Nucleus accumbens (tissue), 56 donors: ENCODE measurements at places on chromosomes 3 and 15.

DNA sequence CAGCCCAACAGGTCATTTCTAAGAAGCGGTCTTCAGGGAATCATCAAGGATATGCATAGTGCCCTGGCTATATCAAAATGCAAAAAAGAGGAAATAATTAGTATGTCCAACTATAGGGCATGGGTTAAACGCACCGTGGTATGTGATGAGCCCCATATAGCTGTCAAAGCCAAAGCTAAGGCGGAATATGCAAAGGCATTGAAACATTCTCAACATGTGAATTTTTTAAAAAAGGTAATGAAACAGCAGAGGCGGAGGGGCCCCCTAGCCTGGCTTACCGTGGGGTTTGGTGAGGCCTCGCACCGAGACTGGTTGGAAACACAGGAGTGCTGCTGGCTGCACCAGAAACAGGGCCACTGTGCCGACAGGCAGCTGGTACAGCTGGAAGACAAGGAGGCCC lies 23.2 kb downstream of the PLXND1 start:
- no peak for DNase-seq

DNA sequence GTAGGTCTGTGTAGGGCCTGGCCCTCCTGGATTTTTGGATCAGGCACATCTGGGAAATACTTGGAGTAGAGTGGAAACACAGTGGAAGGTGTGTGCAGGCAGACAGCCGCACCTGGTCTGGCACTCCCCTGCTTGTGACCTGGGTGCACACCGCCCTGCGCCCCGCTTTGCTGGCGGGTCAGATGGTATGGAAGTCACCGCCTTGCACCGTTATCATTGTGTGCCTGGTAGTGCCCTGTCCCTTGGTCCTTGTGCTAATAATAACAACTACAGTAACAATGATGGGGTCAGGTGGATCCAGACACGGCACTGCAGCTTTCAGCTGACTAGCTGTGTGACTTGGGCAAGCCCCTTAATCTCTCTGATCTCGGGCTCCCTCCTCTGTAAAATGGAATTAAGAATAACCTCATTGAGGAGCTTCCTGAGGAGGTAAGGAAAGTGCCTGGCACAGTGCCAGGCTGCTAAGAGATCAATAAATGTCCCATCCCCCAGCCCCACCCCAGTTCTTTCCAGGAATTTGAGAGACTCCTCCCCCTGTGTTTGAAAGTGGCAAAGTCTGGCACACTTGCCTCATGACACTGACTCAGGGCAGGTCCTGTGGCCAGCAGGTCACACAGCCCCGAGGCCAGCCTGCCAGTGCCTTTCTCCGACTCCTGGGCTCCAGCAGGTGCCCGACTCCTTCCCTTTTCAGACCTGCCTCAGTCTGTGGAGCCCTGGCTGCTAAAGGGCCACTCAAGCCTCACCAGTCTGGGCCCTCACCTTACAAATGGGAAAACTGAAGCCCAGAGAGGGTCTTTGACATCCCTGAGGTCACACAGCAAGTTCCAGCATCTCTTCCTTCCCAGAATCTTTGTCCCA lies 9.8 kb downstream of the ISG20 start:
- no peak for DNase-seq

DNA sequence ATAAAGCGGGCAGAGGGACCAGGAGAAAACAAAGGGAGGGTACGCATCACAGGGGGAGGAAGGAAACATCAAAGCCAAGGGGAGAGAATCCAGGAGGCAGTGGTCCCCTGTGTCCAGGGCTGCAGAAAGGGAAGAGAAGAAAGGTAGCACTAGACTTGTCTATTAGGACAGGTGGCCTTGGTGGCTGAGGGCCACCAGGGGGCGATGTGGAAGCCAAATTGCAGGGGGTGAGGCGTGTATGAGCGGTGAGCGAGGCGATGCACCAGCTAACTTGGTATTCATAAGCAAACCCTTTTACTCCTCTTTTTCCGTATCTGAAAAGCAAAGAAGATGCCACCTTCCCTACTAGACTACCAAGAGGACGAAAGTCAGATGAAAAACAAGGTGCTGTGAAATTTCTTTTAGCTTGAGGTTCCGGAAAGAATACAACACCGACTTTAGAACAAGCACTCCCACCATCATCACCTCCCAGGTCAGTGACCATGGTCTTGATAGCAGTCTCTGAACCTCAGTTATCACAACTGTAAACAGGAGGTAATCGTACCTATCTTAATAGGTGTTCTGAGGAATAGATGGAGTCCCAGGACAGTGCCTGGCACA lies 654.4 kb upstream of the ADAMTS9 start:
- no peak for DNase-seq

- no peak for DNase-seq
Observed at GRCh38 chr15:77877869-77878577, 199.5 kb downstream of the TBC1D2B start.

GRCh38 chr3:73499787-73500186 lies 125.0 kb downstream of the PDZRN3 start:
- no peak for DNase-seq

- no peak for DNase-seq
Observed at GRCh38 chr15:29183071-29183831, 86.4 kb downstream of the NSMCE3 start.

- peak; percentile 1 for DNase-seq
Observed at GRCh38 chr3:192514081-192514753, 213.1 kb downstream of the FGF12 start.

DNA sequence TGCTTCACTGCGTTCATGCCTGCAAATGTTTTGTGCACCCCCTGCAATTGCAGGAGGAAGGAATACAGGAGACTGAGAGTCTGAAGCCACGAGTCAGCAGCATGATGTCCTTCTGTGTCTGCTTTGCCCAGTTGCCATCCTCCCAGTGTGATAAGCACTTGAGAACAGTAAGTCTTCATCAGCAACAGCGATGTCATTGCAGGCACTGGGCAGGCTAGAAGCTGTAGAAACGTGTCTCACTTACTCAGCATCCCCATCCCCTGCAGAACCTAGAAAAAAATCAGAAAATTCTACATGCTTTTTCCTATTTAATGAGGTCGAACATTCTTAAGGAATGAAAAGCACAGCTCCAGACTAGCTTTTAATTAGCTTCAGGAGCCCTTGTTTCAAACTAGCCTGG lies 156.5 kb upstream of the LPP start:
- no peak for DNase-seq

DNA sequence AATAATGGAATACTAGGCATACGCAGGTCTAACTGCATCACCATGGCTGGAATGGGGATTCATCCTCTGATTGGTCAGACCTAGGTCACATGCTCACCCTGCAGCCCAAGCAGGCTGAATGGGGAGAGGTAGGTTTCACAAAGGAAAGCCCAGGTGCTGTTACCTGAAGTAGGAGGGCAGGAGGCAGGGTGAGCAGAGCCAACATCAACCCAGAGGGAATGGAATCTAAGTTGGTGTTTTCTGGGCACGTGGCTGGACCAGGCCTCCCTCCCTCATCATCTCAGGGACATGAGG lies 6.7 kb upstream of the H1-8 start:
- no peak for DNase-seq

DNA sequence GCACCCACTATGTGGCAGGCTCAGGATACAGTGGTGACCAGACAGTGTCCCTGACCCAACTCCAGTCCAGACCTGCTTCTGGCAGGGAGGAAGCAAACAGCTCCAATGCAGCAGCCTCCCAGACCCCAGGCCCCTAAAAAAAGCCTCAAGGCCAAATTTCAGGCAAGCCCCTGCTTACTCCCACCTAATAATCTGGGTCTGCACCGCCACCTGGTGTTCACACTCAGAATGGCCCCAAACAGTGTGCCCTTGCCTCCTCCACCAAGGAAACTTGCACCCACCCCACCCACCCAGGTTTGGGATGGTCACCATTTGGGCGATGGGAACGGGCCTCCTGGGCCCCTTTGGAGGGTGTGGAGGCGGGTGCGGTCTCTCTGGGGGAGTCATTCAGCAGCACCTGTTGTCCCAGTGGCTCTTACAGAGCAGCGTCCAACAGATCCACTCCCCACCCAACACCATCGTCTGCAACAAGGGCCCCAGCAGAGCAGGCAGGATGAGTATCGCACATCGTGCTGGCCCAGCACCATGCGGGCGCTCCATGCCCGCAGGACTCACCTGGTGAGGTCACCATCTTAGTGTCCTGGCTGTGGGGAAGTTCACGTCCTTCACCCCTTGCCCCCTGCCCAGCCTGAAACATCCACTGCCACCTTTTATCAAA lies 17.3 kb downstream of the C3orf18 start:
- DNase-seq: no peak

GRCh38 chr3:5022966-5023776 lies 43.9 kb downstream of the BHLHE40 start:
- no peak for DNase-seq

DNA sequence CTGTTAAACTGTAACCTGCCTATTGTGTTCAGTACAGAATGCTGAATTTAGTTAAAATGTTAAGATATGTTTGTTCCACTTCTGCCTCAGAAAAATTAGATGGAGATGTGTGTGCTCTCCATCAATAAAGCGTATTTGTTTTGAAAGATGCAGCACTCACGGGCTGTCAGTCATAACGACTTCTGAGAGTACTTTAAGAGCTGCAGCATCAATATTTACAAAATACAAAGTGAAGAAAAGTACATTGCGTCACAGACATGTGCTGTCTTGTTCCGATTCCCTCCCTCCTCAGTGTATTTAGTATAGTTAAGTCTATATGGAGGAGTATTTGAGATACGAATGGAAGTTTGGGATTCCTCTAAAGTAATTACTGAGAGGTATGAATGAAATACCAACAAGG lies 166.6 kb downstream of the BBX start:
- DNase-seq: no peak

- DNase-seq: no peak
Observed at GRCh38 chr3:141367038-141367730, 1.1 kb upstream of the ZBTB38 start.

- DNase-seq: no peak
Observed at GRCh38 chr3:65262548-65262947, 574.7 kb upstream of the ADAMTS9 start.

- no peak for DNase-seq
Observed at GRCh38 chr3:64971602-64972001, 283.8 kb upstream of the ADAMTS9 start.

DNA sequence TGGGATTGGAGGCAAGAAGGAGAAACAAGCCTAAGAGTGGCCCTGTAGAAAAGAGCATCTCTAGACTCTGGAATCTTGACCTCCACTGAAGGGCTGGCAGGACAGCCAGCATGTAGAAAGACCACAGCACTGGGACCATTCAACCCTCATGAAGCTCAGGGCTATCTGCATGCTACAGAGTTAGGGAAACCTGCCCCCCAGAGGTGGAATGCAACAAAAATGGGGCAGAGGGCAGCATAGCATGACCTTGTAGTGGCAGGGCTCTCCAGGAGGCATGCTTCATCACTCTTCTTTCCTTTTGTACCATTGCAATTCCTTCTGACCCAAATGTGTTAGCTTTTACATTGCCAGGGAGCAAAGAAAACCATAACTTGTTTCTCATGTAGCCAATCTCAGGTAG lies 445.4 kb downstream of the EPHB1 start:
- DNase-seq: no peak

DNA sequence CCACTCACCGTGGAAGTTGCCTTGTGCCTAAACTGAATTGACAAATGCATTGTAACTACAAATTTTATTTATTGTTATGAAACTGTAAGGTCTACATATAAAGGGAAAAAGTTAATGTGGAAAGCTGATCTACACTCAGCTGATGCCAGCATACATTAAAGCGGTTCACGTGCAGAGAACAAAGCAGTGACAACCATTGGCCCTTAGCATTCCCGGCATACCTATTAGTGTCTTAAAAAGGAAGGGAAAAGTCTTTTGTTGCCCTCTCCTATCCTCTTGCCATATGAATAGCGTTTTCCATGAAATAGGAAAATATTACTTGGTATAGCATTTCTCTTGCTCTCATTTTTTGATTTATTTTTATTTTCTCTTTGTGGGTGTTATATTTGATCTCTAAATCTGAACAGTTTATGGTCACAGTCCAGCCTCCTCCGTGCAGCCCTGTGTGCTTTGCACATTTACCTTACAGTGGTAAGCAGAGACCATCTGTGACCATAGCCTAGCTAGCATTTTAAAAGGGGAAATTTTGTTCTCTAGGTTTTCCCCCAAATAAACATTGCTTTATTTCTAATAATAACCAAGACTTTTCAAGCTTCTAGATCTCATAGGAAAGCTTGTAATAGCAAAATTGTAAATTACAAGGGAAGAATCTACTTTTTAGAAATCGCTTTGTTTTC lies 89.7 kb upstream of the CGNL1 start:
- no peak for DNase-seq

DNA sequence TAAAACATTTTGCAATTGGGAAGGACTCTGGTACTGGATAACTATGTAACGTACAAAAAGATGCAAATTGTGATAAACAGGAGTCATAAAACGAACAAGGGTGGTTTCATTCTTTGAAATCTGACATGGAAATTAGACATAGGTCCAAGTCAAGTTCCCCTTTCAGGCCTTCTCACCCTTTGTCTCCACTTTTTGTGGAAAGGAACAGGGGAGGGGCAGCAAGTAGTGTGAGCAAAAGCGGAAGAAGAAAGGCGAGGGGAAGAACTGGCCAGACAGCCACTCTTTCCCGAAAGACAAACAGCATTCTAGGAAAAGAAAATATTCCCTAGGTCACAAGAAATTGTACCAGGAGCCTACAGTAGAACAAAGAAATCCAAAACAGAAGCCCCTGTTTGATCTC lies 52.6 kb downstream of the MCF2L2 start:
- DNase-seq: no peak

DNA sequence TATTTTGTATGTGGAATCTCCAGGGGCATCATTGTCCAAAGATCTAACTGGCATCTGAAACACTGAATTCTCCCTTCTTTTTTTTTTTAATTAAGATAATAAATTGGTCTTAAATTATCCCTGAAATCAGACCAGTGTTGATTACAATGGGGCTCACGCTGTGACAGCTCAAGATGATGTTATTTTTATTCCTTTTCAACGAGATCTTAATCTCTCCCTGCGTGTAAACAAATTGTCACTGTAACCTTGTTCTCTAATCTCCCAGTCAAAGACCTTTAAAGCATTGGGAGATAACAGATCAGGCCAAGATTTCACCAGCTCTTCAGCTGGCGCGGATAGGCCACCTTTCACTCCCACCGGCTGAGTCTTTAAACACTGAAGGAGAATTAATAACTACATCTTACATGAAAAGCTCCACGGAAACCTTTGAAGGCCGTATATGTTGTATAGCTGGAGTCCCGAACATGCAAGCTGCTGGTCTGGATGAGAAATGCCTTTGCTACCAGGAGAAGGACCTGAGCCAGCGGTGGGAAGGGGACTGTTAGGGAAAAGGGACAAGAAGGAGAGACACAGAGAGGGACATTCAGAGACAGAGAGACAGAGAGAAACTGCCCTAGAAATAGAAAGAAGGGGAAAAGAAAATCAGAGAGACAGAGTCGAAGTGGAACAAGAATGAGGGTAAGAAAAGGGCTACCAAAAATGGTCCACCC lies 418.8 kb upstream of the NR2F2 start:
- no peak for DNase-seq

DNA sequence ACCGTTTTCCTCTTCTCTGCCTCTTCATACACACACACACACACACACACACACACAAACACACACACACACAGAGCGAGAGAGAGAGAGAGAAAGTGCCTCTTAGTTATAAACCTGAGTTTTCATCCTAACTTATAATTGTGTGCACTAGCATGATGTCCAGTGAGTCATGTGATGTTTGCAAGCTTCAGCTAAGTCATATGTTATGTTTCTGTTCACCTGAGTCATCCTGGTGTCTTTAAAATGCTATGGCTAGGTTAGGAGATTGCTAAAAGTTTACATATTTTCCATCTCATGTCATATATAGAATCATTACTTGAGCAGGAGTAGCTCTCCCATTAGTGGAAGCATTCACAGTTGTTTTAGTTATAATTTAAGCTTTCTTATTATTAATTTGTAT lies 155.8 kb downstream of the EPHA6 start:
- DNase-seq: no peak
